ENCODE measurements at places on chromosomes 7 and 10.
A peak's percentile ranks its signal among the peaks of the same experiment; 100 is the strongest.

- DNase-seq: no peak
These were observed 569.1 kb downstream of the DNAJB6 start for GRCh38 chr7:157905651-157906461.

DNA sequence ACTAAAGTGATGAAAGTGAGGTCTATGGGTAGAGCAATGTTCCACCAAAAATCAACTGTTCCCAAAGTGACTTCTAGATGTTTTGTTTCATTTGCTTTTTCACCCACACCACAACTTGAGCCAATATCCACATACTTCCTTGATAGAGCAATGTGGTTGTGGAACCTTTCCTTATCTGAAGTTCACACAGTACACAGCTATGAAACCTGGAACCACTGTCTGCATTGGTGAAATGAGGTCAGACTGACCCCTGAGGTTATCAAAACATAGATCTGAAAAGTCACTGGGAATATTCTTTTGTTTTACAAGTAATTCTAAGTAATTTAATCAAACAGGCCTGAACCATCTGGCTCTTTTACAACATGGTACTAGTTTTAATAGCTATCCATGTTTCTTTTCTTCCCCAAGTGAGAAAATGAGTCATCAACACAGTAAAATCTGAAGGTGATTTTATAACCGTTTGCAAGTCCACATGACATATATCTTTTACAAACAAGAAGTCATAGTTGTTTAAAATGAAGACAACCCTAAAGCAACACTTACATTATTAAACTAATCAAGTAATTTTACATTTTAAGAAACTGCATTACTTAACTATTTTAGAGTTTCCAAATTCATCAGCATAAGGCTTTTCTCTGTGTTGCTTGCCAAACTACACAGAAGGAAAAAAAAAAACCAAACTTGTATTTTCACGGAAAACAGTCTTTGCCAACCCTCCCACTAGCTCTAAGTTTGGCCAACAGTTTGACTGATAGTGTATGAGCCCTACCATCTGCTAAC lies 80.3 kb downstream of the LRRC17 start:
- DNase-seq: no peak

DNA sequence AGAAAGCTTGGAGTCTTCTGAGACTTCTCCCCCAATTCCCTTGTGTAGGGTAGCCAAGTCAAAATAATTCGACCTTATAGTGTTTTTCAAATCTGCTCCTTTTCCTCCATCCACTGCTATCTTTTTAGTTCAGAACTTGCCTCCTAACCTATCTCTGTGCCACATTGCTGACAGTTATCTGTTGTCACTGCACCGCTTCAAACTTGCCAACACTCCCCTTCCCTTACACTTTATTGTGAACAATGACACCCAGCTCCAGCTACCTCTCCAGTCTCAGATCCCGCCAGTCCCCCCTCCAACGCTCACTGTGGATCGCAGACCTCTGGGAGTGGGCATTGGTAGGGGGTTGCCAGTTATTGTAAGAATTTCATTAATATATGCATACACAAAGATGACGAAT lies 16.3 kb upstream of the HPS1 start:
- DNase-seq: no peak

- no peak for DNase-seq
These were observed 152.2 kb upstream of the CDK1 start for GRCh38 chr10:60626037-60626436.

DNA sequence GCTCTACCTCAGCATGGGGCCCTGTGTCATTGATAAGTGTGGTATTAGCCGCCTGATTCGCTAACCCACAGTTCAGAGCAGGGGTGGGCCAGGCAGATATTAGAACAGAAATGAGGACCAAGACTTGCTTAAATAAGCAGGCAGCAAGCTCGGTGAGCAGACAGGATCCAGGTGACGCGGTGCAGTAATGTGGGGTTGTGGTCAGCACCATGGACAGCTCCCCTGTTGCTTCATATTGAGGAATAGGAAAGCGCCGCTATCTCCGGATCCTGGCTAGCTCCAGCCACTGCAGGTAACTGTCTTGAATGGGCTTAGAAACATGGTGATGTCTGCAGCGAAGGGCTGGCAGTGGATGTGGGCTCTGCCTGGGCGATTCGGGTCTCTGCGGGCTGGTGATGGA lies 51.3 kb upstream of the GPR26 start:
- peak; percentile 15 for DNase-seq

- peak; percentile 95 for DNase-seq
These were observed 92.0 kb upstream of the MKLN1 start for GRCh38 chr7:131235489-131236317.

GRCh38 chr10:113415246-113415645 lies 137.6 kb upstream of the HABP2 start:
- DNase-seq: no peak

GRCh38 chr7:148862481-148862880 lies 21.6 kb downstream of the EZH2 start:
- DNase-seq: no peak

DNA sequence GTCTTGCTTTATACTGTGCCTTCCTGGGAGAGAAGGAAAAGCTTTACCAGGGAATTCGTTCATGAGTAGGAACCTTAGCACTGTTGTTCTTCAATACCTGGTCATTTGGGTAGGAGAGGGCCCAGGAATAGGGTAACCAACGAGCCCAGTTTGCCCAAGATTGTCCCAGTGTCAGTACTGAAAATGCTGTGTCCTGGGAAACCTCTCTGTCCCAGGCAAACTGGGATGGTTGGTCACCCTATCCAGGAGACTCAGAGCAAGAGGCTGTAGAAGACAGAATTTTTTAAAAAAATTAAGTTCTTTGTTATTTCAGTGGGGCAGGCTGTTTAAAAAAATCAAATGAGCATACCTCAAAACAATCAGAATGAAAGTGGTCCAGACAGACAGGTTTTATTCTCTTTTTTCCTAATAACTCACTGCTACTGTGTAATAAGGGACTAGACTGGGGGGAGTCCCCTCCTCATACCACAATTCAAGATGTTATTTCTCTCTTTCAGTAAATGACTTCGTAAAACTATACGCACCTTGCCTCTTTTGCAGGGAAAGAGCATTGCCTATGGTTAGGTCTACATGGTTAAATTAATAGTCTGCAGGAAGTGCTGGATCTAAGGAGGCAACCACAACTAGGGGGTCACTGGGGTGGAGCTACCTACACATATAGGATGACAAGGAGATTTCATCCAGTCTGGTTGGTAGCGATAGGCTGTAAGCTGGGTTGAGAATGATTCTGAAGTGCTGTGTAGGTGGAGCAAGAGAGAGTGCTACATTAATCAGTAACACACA lies 41.1 kb upstream of the FAM133B start:
- no peak for DNase-seq

DNA sequence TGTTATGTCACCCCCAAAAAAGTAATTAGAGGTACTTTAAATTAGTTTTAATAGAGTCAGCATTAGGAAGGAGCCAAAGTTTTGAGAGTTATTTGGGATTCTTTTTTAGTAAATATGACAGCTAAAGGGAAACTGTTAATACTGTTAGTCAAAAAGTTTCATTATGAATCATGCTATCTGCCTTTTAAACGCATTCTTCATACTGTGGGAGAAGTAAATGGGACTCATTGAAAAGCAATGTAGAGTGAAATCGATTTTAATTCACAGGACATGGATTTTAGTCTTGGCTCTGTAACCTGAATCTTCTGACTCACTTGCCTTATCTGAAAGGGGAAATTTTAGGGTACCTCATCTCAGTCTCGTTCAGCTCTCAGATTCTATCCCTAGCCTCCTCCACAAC lies 105.1 kb downstream of the AASS start:
- no peak for DNase-seq

DNA sequence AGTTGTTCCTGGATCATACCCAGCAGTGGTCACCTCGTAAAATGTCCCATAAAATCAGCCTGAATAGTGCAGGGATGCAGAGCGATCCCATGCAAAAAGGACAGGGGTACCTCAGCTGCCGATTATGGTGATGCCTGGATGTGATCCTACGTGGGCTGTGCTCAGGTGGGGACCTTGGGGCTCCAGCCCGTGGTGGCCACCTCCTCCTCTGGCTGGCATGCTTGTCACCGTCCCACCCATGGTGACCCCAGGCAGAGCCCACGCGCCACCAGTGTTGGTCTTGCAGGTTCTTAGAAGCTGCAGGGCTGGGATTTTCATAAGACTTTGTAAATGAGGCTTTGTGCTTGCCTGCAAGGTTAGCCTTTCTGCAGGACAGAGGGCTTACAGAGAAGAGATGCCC lies 97.2 kb downstream of the GLRX3 start:
- DNase-seq: no peak

DNA sequence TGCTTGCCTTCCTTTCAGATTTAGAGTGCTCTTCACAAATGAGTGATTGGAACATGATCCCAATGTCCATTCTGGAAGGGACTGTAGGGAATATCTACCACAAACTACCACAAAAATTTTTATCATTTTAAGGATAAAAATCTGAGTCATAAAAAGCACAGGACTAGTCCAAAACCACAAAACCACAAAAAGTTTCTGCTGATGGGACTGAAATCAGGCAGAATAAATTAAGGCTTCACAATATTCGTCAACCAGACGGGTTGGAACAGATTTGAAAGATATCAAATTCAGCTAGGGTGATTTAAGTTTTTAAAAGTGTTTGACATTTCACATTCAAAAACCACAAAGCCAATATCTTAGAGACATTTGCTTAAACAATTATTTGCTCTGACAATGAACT lies 100.1 kb upstream of the PTN start:
- no peak for DNase-seq

DNA sequence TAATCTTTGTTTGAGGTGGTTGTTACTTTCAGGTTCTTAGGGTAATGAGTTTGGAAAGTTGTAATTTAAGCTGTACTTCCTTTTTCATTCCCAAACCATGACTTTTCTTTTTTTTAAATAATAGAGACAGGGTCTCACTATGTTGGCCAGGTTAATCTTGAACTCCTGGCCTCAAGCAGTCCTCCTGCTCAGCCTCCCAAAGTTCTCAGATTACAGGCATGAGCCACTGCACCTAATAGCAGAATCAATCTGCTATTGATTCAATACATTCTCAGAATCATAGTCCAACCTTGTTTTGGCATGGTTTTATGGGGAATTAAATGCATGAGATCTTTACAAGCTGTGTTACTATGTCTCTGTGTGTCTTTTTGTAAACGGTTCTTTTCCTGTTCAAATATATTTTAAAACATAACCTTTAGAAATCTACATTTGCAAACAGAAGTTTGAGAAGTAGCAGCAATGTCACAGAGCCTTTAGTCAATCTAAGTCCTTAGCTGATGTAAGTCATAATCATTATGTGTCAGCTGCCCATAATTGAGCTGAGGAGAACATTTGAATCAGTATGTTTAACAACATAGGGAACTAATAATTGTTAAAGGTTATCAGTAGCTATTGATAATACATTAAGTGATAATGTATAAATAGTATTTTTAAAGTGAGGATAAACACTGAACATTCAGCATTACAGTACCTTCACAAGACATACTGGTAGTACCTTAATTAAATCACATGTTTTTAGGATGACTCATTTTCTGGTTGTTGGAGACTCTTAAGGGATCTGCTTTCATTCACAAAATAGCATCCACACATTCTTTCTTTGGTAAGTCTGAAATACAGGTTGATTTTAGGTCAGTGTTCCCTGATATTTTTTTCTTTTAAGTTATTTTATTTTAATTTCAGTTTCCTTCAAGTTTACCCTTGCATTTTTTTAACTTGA lies 8.8 kb downstream of the INPP5F start:
- DNase-seq: no peak

GRCh38 chr7:104956753-104957450 lies 57.1 kb upstream of the KMT2E start:
- DNase-seq: no peak

- peak; percentile 34 for DNase-seq
These were observed 75.4 kb upstream of the PDSS1 start for GRCh38 chr10:26621889-26622711.

- DNase-seq: no peak
These were observed 89.2 kb upstream of the FGL2 start for GRCh38 chr7:77288676-77289320.

GRCh38 chr7:391411-391951 lies 101.5 kb downstream of the FOXL3 start:
- DNase-seq: no peak

GRCh38 chr10:131746241-131746711 lies 154.5 kb upstream of the PPP2R2D start:
- DNase-seq: no peak

DNA sequence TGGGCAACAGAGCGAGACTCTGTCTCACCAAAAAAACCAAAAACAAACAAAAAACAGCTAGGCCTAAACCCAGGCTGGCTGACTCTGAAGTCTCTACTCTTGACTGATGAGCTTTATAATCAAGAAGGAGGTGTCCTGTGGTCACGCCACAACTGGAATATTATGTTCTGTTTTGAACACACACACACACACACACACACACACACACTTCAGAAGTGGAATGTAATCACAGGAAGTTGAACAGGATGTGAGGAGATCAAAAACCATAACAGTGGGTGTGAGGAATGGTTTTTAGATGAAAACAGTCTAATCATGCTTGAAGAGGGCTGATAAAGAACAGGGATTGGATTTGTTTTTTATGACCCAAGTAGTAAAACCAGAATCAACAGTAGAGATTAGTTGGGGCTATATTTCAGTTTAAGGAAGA lies 51.1 kb upstream of the IL6 start:
- no peak for DNase-seq

DNA sequence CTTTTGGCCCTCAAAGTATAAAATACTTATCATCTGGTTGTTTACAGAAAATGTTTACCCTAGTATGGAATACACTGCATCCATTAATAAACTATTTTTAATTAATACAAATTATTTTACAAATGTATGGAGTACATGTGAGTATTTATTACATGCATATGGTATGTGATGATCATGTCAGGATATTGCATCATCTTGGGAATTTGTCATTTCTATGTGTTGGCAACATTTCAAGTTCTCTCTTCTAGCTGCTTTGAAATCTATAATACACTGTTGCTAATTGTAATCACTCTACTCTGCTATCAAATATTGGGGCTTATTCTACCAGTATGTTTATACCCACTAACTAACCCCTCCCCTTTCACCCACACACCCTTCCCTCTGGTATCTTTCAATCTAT lies 103.9 kb upstream of the THSD7A start:
- DNase-seq: no peak

DNA sequence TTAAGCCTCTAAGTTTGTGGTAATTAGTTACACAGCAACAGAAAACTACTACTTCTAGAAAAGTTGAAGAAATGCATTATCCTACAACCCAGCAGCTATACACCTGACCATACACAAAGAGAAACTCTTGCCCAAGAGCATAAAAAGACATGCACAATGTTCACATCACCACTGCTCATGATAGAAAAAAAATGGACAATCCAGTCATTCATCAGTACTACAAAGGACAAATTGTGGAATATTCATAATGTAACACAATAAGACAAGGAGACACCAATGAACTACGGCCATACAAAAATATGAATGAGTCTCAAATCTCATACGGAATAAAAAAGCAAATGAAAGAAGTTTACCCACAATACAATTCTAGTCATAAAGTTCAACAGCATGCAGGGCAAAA lies 87.4 kb downstream of the ZFAND4 start:
- DNase-seq: no peak

- no peak for DNase-seq
These were observed 140.5 kb downstream of the TWIST1 start for GRCh38 chr7:18976715-18977471.
